Gastroesophageal sphincter (tissue), 4 donors: ENCODE measurements at places on chromosomes 6 and 20.

DNA sequence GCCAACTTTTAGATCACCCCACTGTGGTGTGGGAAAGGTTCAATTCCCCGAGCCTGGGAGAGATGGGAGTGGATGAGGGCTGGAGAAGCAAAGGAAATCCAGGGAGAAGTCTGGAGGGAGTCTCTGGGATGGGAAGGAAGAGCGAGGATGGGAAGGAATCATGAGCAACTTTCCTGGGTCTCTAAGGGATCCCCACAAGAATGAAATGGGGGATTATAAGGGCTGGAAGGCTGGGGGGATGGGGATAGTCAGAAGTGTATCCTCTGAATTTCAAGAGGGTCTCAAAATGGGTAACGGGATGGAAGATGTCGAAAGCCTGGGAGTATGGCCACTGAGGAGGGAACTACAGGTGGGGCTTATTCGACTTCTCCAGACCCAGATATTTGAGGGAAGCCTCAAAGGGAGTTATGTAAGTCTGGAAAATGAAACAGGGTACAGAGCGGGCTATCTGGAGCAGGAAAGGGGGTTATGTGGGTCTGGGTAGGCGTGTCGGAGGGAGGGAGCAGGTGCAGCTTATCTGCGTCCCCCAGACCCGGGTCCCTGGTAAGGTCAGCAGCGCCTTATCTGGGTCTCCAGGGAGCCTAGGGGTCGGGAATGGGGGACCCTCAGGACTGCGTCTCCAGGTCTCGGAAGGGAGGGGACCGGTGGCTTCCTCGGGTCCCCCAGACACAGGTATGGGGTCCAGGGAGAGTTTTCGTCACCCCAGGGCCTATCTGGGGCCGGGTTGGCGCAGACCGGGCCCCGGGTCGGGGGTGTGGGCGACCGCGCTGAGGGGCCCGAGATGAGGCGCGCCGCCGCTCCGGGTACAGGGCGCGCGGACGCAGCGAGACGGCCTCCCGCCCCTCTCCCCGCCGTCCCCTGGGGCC lies 550 bp downstream of the PLAGL2 start:
- H3K4me1 ChIP-seq, result peaks cover 16% of the 10 kb centered on the region
- no peak for ATAC-seq
- peak overlapping the region; percentile 91 for H3K27ac ChIP-seq
- peak overlapping the region; percentile 91 for H3K4me3 ChIP-seq
- no peaks in the 10 kb centered on the region for H3K36me3 ChIP-seq
- H3K27me3 ChIP-seq, result no peaks in the 10 kb centered on the region

DNA sequence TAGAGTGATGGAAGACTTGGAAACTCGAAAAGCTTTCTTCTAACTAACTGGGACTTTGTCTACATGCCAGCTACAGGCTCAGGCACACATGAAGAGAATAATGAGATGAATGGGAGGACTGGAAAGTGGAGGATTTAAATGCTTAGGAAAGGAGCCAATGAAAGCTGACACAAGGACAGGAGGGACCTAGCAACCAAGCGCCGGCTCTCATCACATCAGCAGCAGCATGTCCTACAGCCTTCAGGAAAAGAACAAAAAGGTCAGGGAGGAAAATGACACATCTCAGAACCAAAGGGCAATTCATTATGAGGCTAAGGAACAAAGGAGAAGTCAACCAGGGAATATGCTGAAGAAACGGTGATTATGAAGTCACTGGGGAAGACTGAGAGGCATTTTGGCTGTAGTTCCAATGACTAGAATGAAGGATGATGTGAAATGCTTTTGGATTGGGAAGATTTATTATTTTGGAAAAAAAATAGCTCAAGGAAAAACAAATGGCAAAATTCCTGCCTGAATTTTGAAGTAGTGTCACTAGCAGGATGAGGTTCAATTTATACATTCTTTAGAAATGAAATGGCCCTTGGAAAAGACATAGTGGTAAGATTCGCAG lies 5.7 kb downstream of the BACH2 start:
- H3K27ac ChIP-seq, result peak overlapping the region; percentile 2
- H3K27me3 ChIP-seq, result no peaks in the 10 kb centered on the region
- H3K4me1 ChIP-seq, result peaks cover 36% of the 10 kb centered on the region
- no peaks in the 10 kb centered on the region for H3K36me3 ChIP-seq
- no peak overlapping the region for H3K4me3 ChIP-seq
- no peak for ATAC-seq

GRCh38 chr6:1792989-1793388 lies 183.3 kb downstream of the FOXC1 start:
- no peaks in the 10 kb centered on the region for H3K27me3 ChIP-seq
- no peak overlapping the region for H3K4me3 ChIP-seq
- H3K36me3 ChIP-seq, result no peaks in the 10 kb centered on the region
- no peaks in the 10 kb centered on the region for H3K4me1 ChIP-seq
- no peak for ATAC-seq
- H3K27ac ChIP-seq, result no peak overlapping the region

GRCh38 chr6:117951783-117952182 lies 44.7 kb downstream of the SLC35F1 start:
- no peak overlapping the region for H3K27ac ChIP-seq
- H3K27me3 ChIP-seq, result peaks cover 7% of the 10 kb centered on the region
- no peak overlapping the region for H3K4me3 ChIP-seq
- no peaks in the 10 kb centered on the region for H3K4me1 ChIP-seq
- ATAC-seq, result no peak

DNA sequence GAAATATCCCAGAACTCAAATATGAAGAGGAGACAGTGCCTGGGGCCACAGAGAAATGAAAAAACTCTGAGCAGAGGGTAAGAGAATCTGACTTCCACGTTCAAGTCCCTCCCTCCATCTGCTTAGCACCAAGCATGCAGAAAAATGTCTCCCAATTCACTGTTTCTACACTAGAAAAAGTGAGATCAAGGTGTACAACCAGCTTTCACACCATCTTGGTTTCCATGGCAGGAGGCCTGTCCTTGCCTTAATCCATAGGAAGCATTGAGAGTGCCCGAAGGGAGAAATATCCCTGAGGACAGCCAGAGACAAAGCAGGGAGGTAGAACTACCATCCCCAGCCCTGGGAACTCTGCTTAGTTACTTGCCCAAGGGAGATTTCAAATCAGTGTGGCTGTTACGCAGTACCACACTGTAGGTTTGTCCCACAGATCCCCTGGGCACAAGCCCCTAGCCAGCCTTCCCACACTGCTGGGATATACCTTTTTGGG lies 82.9 kb downstream of the SCML4 start:
- no peak overlapping the region for H3K4me3 ChIP-seq
- H3K36me3 ChIP-seq, result no peaks in the 10 kb centered on the region
- no peaks in the 10 kb centered on the region for H3K4me1 ChIP-seq
- no peak overlapping the region for H3K27ac ChIP-seq

GRCh38 chr20:399182-399707 lies 8.9 kb upstream of the RBCK1 start:
- no peaks in the 10 kb centered on the region for H3K36me3 ChIP-seq
- no peak overlapping the region for H3K4me3 ChIP-seq
- ATAC-seq, result no peak
- H3K27ac ChIP-seq, result no peak overlapping the region

DNA sequence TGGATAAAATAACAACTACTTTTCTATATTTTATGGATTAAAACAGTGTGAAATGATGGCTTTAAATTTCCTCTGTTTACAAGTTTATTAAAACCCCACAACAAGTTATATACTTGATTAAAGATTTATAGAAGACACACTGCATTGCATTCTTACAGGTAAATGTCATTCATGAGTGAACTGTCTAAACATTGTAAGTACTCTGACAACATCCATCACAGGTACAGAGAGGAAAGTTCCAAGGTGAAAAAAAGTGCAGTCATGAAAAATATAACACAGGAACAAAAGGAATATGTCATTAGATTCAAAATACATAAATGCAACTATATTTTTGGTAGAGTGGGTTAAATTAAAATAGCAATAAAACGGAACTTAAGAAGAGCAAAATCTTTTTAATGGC lies 156.9 kb downstream of the KHDRBS2 start:
- no peak overlapping the region for H3K4me3 ChIP-seq
- H3K36me3 ChIP-seq, result no peaks in the 10 kb centered on the region
- no peaks in the 10 kb centered on the region for H3K27me3 ChIP-seq
- no peak overlapping the region for H3K27ac ChIP-seq
- ATAC-seq, result no peak

DNA sequence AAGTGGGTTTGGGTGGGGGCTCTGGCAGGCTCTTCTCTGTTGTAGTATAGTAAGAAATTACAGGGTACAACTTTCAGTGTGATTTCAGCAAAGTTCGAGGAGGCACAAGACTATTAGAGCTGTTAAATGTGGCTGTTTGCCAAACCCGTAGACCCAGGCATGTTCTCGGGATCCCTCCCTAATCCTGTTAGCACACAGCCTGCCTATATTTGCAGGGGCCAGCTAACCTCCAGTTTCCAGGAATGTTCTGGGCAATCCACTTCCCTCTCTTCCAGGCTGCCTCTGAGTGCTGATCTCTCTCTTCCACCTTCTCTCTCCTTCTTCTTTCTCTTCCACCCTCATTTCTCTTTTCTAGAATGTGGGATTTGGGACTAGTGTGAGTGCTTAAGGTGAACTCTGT lies 34.8 kb upstream of the ZFP64 start:
- peaks cover 29% of the 10 kb centered on the region for H3K27me3 ChIP-seq
- no peaks in the 10 kb centered on the region for H3K4me1 ChIP-seq
- H3K4me3 ChIP-seq, result no peak overlapping the region
- H3K36me3 ChIP-seq, result no peaks in the 10 kb centered on the region

DNA sequence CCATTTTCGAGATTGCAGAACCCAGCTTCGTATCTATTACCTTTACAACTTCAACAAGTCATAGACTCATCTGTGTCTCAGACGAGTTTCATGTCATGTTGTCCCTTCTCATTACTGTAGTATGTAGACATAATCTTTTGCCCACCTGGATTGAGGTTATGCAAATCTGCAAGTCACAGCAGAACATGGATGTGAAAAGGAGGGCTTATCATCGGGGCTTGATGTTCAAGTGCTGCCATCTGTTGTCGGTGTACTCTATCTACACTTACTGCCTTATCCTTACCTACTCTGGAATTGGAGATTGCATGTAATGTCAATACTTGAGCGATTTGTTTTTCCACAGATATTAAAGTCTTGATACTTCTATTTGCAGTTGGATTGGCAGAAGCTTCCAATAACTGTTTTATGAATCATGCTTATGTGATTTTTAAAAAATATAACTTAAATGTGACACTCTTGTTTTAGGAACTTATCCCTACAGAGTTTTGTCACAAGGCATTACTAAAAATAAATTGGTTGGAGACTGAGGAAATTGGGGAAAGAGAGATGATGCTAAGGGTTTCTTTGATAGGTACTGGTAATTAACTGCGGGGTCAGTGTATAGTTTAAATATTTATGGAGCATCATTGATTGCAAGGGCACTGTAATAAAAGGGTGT lies 3.0 kb upstream of the GOPC start:
- H3K36me3 ChIP-seq, result no peaks in the 10 kb centered on the region
- ATAC-seq, result no peak
- H3K27me3 ChIP-seq, result peaks cover 7% of the 10 kb centered on the region

DNA sequence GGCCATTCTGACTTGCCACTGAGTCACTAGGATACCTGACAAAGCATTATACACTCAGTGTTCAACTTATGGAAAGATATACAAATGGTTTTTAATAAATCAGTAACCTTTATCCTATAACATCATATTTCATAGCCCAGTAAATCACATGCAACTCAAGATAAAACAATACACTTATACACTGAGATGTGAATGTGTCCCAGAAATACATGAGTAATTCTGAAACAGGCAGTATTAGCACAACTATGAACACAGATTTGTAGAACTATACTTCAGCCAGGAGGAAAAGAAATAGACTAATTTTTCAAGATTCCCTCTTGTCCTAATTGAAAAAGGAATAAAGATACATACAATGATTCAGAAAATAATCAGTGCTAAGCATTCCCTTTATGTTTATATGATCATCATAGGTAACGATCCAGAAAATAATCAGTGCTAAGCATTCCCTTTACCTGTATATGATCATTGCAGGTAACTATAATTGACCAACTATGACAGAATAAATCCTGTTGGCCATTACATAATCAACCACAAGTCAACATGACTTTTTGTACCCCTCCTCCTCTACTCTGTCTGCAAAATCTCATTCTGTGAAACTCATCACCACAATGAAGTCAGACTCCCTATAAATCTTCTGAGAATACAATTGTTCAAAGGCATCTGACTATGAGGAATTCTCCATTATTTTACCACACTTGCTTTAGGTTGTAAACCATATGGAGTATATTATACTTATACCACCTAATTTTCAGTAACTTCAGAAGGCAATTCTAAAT lies 30.3 kb downstream of the HACE1 start:
- no peak for ATAC-seq
- H3K4me3 ChIP-seq, result no peak overlapping the region
- H3K27me3 ChIP-seq, result no peaks in the 10 kb centered on the region
- no peaks in the 10 kb centered on the region for H3K36me3 ChIP-seq

DNA sequence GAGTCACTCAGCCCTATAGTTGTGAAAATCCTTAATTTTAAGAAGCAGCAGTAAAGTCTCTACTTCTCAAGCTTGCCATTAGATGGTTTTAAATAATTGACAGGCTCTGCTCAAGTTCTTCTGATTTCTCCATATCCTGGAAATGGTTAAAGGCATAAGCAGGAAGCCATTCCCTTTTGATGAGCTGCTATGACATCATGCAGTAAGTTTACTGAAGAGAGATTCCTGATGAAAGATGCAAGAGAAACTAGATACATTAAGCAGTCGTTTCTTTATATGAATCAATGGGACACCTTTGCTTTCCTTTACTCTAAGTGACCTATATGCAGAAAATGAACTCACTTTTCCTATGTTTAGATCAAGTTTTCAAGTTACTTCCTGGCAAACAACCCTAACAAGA lies 9.8 kb downstream of the POPDC3 start:
- H3K4me3 ChIP-seq, result no peak overlapping the region
- no peaks in the 10 kb centered on the region for H3K4me1 ChIP-seq
- ATAC-seq, result no peak
- no peak overlapping the region for H3K27ac ChIP-seq
- H3K36me3 ChIP-seq, result no peaks in the 10 kb centered on the region

- no peak overlapping the region for H3K4me3 ChIP-seq
- H3K27me3 ChIP-seq, result no peaks in the 10 kb centered on the region
- peaks cover 3% of the 10 kb centered on the region for H3K36me3 ChIP-seq
- no peak overlapping the region for H3K27ac ChIP-seq
Observed at GRCh38 chr6:35402136-35402855, 49.8 kb upstream of the FANCE start.
